ENCODE measurements at places on chromosomes 7 and 10. TPM values are rescaled to one million over a fixed set of nuclear protein-coding genes. Genes with fewer than 3 reads are reported as not detected.

- no peak for DNase-seq
Observed at GRCh38 chr10:97119058-97119745, 66.6 kb downstream of the SLIT1 start.

DNA sequence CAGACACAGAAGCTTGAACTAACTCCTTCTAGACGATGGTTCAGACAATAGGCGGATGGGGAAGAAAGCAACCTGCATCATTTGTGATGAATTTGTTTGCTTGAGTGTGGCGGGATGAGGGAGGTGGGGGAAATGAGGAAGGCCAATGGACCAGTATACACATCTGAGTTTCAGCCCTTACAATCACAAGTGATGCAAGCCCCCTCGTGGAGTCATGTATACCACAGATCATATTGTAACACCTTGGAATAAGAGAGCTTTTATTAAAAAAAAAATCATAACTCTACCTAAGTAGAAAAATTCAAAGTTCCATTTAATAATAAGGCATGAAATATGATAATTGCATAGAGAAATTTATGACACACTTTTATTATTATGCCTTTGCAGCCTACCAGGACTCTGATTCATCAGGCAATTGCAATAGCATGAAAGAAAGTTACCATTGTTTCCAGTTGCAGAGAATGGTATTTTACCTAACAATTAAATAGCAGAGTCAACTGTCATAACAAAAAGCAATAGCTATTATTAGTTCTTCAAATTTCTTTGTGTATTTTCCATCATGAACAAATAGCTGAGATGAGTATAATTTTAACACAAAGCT, 230.2 kb upstream of the AKR1E2 start:
- DNase-seq = no peak

- no peak for DNase-seq
Observed at GRCh38 chr7:159027056-159027788, 117.4 kb downstream of the VIPR2 start.

DNA sequence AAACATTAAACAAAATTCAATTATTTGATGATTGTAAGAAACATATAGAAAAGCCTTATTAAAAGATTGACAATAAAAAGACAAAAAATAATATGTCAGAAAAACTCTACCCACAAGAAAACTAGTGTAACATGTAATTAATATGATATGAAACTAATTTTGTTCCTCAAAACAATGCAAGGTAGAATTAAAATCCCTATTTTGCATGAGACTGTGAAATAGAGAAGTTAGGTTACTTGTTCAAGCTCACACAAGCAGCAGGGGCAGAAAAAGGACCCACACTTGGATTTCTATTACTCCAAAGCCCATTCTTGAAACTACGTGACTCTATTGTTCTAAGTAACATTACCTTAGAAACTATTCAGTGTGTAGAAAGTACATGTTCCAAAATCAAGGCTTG, 96.4 kb downstream of the KCNMA1 start:
- no peak for DNase-seq

- DNase-seq = no peak
Observed at GRCh38 chr10:3425716-3426115, 253.1 kb upstream of the PITRM1 start.

- no peak for DNase-seq
Observed at GRCh38 chr10:52128056-52128683, 185.9 kb upstream of the DKK1 start.

DNA sequence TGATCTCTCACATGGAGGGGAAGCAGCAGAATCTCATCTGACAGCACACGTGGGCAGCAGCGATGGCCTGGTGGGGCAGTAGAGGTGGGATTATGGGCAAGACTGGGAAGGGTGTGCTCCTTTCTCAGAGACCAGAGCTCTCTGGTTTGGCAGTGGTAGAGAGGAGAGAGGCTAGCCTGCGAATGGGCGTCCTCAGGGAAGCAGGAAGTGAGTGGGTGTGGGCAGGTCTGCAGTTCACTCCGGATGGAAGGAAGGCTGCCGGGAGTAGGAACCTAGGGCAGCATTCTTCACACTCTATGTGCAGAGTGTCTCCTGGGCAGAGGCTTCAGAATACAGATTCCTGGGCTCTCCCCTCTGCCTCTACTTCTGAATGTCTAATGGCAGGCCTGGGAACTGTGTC, 162.8 kb upstream of the BMPER start:
- no peak for DNase-seq

DNA sequence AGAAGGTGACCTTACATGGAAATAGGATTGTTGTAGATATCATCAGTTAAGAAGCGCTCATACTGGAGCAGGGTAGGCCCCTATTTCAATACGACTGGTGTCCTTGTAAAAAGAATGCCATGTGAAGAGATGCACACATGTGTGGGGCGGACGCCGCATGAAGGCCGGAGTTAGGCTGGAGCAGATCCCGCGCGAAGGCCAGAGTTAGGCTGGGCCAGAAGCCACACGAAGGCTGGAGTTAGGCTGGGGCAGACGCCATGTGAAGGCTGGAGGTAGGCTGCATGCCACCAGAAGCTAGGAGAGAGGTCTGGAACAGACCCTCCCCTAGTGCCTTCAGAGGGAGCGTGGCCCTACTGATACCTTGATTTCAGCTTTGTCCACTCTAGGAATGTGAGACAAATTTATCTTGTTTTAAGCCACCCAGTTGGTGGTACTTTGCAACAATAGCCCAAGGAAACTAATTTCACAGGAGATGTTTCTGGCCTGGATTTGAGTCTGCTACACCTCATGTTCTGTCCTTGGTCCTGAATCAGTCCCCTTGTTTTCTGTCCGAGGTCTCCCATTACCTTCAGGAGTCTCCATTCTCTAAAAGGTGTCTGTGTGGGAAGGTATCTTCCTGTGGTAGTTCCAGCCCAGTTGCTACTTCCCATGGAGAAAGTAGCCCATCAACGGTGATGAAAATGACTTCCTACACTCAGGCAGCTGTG, 585.8 kb downstream of the LRMDA start:
- DNase-seq = no peak

The VKORC1L1 gene
- 31.0 TPM for total RNA-seq

The PDK4 gene
- total RNA-seq = not detected

The OR6V1 gene
- not detected for total RNA-seq

The LRRC18 gene
- total RNA-seq = not detected

The ZNRF2 gene
- total RNA-seq = 8.8 TPM

The TNKS2 gene
- 27.5 TPM for total RNA-seq
